ENCODE measurements at places on chromosomes 7 and 10.

GRCh38 chr7:110590415-110590814 is 500.5 kb upstream of the LRRN3 start:
- no peak for DNase-seq

- DNase-seq, result no peak
Measured at GRCh38 chr10:31602541-31603234, 283.7 kb downstream of the ZEB1 start.

GRCh38 chr7:8014399-8014798 is 45.8 kb downstream of the GLCCI1 start:
- DNase-seq, result no peak

DNA sequence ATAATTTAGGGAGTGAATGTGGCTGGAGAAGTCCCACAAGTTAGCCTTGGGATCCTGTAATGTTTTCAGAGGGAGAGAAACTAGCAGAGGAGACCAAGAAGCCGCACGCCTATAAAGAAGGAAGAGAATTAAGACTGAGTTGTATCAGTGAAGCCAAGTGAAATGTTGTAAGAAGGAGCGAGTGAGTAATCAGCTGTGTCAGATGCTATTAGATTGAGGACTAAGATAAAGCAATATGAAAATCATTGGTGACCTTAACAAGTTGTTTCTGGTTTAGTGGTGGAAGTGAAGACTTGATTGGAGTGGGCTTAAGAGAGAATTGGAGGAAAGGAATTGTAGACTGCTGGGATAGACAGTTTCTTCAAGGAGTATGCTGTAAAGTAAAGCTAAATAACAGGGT is 8.8 kb downstream of the CCSER2 start:
- DNase-seq, result no peak

DNA sequence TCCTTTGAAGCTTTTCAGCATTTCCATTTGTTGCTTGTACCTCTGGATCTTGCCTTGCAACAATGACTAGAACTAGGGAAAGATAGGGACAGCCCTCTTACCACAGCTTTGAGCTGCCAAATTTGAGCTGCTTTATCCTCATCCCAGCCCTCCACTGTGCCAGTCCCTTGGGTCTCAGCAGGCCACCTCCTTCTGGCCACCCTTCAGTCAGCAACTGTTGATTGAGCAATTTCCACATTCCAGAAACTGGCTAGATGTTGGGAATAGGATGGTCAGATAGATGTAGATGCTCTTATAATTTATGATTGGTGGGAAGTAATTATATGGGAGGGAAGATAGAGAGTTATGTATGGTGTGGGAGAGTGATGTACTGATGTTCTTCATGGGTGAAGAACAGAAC is 100.1 kb downstream of the ST7 start:
- DNase-seq, result no peak

DNA sequence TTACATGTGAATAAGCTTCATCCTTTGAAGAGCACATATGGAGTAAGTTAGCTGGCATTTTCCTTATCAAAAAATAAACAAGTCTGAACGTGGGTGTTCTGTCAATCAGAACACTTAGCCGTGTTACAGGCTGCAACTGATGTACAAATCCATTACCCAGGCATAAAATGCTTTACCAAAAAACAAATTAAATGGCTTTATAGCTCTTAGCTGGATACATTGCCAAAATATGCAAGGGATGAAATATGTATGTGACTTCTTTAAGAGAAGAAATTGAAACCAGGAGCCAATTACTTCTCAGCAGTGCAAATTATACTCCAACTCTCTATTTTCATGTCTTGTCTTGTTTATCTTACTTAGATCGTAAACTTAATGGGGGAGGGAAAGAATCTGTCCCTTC is 214.8 kb downstream of the DGKB start:
- DNase-seq, result no peak

- no peak for DNase-seq
Measured at GRCh38 chr10:88920986-88921593, 31.5 kb downstream of the ACTA2 start.

DNA sequence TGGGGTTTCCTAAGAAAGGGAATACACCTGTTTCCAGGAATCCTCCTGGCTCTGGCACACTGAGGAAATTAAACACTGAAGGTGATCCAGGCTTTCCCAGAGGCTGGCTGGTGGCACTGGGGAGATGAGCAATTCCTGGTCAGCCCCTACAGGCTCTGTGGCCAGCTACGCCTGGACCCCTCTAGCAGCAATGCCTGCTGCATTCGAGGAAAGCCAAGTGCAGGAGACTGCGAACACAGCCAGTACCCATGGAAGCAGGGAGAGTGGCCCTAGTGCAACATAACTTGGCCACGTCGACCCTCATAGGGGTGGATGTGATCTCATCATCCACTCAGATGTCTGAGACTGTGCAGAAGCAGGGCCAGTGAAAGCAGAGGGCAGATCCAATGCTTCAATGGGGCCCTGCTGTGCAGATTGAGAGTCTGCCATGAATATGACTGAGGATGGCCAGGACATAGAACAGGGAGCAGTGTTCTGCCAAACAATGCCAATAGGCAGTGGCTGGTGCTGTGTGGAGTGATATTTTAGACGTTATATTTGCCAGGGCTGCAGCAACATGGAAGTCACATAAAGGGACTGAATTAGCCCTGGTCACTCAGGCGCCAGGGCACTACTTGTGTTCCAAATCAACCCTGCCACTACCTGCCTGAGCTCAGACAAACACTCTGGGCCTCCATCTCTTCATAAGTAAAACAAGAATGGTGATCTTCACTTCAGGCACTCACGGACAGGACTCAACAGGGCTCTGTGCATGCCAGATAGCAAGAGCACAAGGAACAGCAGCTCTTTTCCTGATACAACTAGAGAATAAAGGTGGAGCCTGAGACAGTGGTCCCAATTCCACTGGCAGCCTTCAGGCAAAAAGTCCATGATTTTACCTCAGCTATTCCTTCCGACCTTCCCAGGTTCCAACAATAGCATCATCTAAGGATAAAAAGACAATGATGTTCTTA is 2.4 kb downstream of the ZNF488 start:
- DNase-seq, result no peak

- no peak for DNase-seq
Measured at GRCh38 chr7:128121711-128122530, 90.7 kb upstream of the LRRC4 start.

DNA sequence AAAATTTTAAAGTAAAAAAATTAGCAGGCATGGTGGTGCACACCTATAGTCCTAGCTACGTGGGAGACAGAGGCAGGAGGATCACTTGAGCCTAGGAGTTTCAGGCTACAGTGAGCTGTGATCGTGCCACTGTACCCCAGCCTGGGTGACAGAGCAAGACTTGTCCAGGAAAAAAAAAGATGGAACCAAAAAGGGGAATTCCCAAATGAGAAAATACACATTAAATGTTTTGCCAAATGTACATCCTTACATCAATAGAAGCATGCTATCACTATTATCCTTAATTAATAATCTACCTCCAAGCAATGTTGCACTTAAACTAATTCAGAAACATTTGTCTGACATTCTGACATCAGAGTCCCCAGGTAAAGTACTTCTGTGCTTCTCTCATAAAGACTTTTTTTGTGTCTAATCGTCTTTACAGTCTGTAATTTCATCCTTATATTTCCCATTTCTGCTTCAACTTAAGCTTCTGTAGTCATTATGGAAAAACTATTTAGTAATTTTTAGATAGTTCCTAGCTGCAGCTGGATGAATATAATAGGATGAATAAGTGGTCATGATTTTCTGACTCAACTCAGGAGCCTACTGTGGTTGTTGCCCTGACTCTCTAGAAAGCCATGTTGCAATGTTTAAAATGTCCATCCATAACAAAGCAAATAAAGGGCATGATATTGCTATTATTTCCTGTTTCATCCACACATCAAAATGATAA is 57.7 kb downstream of the MYPN start:
- no peak for DNase-seq

DNA sequence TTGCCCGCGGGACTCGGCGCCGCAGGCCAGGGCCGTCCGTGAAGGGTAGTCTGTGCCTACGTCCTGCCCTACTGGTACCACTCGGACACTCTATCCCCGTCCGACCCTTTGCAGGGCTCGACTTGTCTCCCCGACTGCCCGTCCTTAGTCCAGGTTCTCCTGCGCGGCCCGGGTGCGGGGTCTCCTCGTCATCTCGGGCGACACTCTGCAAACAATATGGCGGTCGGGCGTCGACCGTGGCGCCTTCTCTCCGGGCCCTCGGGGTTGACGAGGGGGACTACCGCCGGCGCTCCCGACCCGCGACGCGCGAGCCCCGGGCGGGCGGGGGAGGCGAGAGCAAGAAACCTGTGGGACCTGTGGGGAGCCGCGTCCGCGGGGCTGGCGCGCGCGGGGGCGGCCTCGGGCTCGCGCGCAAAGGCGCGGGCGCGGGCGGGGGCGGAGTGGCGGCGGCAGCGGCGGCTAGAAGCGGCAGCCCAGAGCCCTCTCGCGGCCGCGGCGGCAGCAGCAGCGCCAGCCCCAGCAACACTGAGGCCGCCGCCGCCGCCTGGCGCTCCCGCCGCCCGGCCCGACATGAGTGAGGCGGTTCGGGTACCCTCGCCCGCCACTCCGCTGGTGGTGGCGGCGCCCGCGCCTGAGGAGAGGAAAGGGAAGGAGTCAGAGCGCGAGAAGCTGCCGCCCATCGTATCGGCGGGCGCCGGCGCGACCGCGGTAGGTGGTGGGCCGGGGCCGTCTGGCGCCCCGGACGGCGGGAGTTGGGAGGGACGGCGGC is at the start of gene HECTD2:
Gene HECTD2 (plus strand): TSS at position 476 of the 769 bp plus-strand sequence. CDS start 95 bp downstream, at position 571.
- DNase-seq, result peak; percentile 69

DNA sequence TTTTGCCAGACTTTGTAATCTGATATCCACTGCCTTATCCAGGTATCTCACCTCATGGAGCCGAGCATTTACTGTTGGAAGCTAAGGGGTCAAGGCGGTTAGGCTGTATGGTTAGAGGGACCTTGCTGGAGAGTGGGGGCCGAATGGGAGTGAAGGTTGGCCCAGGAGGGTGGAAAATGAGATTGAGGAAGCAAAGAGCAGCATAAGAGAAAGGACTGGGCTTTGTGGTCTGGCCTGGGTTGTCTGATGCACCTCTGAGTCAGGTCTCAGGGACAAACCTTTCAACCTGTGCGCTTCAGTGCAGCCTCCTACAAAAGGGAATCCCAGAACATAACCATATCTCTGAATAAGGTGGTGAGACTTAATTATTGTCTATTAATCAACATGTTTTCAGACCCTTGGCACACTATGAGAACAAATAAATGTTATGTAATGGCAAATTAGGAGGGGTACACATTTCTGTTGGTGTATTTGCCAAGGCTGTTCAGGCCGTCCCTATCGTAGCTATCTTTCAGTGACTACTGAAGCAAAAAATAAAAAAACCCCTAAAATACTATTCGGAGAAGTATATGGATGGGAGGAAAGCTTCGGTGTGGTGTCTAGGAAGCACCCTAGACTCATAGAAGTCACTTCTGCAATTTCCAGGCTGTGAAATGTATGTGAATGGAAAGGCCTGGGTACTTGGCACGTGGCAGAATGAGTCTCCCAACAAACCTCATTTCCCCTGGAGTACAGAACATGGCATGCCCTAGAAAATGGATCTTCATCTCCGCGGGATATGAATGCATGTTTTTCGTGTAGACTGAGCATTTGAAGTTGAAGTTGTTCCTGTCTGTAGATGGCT is 4.3 kb downstream of the CAMK1D start:
- DNase-seq, result no peak

DNA sequence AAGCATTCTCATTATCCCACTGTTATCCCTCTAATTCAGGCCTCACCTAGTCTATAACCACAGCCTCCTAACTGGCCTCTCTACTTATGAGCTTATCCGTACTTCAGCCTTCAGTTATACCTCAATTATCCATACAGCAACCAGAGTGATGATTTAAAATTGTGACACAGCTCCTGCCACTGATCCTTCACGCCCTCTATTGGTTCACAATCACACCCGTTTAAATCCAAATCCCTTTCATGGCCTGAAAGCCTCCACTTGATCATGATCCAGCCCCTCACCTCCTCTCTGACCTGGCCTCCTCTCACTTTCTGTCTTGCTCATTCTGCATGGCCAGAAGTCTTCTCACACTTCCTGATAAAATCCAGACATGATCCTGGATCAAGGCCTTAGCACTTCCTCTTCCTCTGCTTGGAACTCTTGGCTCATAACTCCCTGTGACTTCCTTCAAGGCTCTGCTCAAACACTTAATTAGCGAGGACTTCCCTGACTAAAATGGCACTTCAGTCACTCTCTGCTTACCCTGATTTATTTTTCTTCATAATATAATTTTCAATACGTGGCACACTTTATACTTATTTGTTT is 19.0 kb upstream of the TMEM26 start:
- no peak for DNase-seq

GRCh38 chr7:72078856-72079255 is 333.3 kb downstream of the CALN1 start:
- no peak for DNase-seq

GRCh38 chr7:46652317-46652716 is 731.2 kb upstream of the IGFBP3 start:
- DNase-seq, result no peak

GRCh38 chr7:19558527-19558926 is 150.3 kb downstream of the POLR1F start:
- no peak for DNase-seq

- no peak for DNase-seq
Measured at GRCh38 chr10:131082991-131083481, 228.5 kb downstream of the TCERG1L start.

DNA sequence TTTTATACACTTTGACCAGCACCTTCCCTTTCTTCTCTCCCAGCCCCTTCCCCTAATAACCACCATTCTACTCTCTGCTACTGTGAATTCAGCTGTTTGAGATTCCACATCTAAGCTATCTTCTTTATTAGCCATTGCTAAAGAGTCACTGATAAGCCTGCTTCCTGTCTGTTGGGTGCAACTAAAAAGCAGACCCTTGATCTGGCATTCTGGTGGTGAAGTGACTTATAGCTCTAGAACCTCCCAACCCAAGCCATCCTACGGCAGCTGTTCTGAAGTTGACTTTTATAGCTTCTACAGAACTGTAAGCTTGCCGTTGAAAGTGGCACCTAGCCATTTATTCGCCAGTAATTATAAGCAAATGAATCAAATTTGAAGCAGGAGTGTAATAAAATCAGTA is 105.6 kb downstream of the AHR start:
- DNase-seq, result no peak

DNA sequence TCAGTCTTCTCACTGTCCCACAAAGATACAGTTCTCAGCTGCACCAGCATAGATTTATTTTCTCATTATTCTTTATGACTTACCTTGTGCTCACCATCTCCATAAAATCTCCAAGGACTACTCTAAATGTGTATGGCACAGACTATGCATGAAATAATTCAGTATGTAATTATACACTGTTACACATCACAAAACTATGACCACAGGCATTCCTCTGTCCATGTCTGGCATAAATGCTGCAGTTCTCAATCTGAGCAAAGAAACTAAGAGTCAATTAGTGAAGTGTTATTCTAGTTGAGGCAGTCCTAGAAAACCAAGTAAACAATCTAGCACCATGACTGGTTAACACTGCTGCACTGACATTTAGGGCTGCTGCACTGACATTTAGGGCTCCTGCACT is 2.7 kb downstream of the CYCS start:
- DNase-seq, result no peak

GRCh38 chr10:30980951-30981616 is 50.6 kb downstream of the ZNF438 start:
- DNase-seq, result no peak

GRCh38 chr7:40795607-40796006 is 660.8 kb downstream of the SUGCT start:
- no peak for DNase-seq
